ENCODE measurements at places on chromosomes 1 and 21. TPM values are rescaled to one million over a fixed set of nuclear protein-coding genes. Genes with fewer than 3 reads are reported as not detected.

GRCh38 chr1:194223596-194223995 is 1037.2 kb upstream of the B3GALT2 start:
- no peak for DNase-seq

DNA sequence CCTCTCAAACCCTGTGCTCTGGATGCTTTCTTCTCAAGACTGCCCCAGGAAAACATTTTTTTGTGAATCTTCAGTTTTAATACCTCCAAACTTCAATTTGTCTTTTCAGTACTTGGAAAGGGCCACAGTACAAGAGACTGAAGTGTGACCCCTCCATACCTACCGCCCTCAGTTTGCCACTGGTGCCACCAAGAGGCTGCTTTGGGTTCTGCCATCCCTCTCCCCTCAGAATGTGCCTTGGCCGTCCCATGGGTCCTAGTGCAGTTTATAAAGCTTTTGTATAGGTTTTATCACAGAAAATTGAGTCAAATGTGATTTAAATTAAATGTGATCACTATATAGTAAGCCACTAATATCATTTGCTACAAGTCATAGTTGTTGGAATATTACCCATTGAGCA is 60.8 kb upstream of the PGD start:
- DNase-seq: no peak

- no peak for DNase-seq
Observed at GRCh38 chr1:88488237-88488636, 195.8 kb upstream of the PKN2 start.

OR10Z1 gene
- polyA plus RNA-seq: not detected
